ENCODE measurements at places on chromosomes 11 and 22.

- no peak for DNase-seq
These were observed 852.6 kb upstream of the RAG2 start for GRCh38 chr11:37450613-37451012.

- no peak for DNase-seq
These were observed 36.4 kb downstream of the ZNF215 start for GRCh38 chr11:6962673-6963072.

DNA sequence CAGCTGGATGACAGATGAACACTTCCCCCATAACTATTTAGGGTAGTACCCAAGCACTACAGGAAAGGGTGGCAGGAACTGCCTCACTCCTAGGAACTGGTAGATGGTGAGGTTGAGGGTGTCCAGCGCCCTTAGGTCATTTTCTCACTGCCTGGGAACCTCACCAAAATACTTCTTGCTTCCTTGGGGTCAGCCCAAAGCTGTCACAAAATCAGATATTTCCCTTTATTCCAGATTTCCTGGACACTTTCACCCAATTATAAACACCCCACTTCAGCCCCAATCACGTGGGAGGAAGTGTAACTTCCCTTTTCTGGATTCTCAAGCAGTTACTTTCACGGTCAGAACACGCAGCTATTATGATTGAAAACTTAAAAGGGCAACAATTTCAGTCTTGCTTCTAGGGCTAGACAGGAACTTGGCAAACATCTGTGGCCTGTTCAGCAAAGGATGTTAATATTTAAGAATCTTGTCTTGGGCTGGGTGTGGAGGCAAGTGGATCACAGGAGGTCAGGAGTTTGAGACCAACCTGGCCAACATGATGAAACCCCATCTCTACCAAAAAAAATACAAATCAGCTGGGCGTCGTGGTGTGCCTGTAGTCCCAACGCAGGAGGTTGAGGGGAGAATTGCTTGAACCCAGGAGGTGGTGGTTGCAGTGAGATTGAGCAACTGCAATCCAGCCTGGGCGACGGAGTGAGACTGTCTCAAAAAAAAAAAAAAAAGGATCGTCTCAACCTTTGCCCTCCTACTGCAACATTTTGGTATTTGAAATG is 4.0 kb downstream of the FTH1 start:
- no peak for DNase-seq

GRCh38 chr11:13220148-13220547 is 57.4 kb upstream of the BMAL1 start:
- DNase-seq, result no peak

DNA sequence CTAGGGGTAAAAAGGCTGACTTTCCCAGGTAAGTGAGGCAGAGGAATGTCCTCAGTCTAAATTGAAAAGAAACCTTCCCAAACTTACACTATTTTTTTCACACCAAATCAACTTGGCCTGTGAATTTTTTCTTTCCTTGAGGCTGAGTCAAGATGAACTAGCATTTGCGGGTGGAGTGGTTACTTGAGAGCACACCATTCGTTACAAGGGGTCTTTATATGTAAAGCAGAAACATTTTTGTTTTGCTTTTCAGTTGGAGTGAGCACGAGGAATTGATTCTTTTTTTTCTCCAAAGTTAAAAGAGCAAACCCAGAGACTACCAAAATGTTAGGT is 36.4 kb downstream of the MAML2 start:
- DNase-seq, result no peak

DNA sequence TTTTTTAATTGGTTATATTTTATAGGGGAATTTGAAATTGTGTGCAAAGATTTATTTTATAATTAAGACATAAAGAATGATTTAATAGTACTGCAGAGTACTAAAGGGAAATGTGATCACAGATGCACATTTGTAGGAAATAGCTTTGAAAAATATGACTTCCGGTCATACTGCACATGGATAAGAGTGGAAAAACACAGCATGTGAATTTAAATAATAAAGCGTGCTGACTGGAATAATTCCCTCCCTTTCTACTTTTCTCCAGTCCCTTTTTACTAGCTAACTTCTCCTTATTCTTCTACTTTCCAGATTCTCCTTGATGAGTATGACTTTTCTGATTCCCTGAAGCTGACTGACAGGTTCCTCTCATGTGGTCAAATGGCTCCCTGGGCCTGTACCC is 238.4 kb upstream of the CTSC start:
- DNase-seq, result no peak

DNA sequence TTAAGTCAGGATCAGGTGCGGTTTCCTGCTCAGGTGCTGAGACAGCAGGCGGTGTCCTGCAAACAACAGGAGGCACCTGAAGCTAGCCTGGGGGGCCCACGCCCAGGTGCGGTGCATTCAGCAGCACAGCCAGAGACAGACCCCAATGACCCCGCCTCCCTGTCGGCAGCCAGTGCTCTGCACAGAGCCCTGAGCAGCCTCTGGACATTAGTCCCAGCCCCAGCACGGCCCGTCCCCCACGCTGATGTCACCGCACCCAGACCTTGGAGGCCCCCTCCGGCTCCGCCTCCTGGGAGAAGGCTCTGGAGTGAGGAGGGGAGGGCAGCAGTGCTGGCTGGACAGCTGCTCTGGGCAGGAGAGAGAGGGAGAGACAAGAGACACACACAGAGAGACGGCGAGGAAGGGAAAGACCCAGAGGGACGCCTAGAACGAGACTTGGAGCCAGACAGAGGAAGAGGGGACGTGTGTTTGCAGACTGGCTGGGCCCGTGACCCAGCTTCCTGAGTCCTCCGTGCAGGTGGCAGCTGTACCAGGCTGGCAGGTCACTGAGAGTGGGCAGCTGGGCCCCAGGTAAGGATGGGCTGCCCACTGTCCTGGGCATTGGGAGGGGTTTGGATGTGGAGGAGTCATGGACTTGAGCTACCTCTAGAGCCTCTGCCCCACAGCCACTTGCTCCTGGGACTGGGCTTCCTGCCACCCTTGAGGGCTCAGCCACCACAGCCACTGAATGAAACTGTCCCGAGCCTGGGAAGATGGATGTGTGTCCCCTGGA is at the start of gene MYO7A:
MYO7A (plus strand) TSS at position 327 of the 772 bp plus-strand sequence. CDS start 2,389 bp downstream, outside the sequence.
- no peak for DNase-seq

DNA sequence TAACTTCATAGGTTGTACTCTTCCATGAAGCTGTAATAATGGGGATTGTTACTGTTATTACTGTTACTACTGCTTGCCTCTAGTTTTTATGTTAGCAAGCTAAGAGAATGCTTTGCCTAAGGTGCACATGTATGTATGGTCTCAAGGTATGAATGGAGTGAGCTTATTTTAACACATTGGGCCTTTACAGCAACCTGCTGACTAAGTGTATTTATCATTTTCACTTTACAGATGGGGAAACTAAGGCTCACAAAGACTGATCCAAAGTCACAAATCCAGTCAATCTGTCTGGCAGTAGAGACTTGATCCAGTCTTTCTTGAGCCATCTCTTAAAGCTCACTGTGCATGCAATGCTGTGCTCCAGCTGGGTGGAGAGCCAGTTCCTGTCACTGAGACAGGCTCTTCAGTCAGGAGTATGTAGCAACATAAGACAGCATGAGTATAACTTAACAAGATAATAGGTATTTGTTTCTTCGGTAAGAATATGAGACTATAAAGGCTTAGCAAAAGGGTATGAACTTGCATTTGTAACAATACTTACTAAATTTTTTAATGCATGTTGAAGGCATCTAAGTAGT is 66.5 kb downstream of the PPP2R1B start:
- DNase-seq, result no peak

GRCh38 chr11:73348838-73349237 is 27.4 kb upstream of the RELT start:
- DNase-seq, result no peak

- no peak for DNase-seq
These were observed 2.7 kb downstream of the RNH1 start for GRCh38 chr11:504053-504993.

DNA sequence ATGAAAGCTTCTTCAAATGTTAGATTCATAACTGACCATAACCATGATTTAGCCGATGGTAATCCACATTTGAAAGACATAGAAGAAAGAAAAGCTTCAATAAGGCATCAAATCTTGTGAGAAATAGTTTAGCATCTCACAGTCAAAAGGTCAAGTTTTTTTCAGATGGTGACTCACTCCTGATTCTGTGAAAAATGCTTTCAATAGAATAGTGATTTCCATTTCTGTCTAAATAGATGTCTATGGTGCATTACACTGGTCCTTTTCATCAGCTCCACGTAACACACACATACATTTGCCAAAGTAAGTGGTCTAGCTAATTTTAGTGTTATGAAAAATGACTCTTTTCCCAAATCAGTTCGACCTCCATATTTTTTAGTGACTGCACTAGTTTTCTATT is 139.2 kb downstream of the LRRC4C start:
- no peak for DNase-seq

DNA sequence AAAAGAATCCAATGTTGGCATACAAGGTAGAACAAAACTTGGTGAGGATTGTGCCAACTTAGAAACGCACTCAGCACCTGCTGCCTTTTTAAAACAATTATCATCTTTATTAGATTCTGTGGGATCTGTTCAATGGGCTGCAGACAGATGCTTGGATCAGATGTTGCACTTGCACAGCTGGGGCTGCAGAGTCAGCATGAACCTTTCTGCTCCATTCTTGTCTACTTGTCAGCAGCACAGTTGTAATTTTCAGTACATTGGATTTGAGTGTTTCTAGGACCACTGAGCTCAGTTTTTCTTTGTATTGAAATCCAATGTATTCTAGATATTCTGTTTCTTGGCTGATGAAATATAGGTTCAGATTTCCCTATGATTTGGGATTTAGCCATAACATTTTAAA is 164.5 kb downstream of the LUZP2 start:
- DNase-seq, result no peak

- no peak for DNase-seq
These were observed 33.9 kb upstream of the SOX10 start for GRCh38 chr22:38017939-38018885.

DNA sequence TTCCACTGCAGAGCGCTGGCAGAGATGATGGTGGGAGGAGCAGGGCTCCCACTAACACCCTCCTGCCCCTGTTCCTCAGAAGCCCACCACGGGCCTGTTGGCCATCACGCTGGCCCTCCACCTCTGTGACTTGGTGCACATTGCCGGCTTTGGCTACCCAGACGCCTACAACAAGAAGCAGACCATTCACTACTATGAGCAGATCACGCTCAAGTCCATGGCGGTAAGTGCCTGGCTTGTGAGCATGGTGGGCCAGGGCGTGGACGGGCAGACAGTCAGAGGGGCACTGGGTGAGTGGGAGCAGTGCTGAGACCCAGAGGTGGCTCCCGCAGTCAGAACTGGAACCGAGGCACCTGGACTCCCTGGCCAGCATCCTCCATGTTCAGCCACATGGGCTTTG is 57.9 kb downstream of the ST3GAL4 start:
- no peak for DNase-seq

GRCh38 chr11:1163911-1164735 is 6.4 kb downstream of the MUC5AC start:
- no peak for DNase-seq

DNA sequence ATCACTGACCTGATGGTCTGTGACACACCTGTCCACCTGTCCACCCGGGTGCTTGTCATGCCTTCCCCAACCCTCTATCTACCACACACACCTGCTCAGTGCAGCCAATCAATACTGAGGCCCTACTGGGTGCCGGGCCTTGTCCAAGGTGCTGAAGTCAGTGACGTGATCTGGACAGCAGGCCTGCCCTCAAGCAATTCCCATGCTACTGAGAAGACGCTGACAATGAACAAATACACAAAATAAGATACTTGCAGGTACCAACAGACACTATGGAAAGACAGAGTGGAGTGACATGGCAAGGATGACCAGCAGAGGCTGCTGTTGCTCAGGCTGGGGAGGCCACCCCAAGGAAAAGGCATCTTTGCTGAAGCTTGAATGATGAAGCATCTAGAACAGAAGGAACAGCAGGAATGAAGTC is 21.2 kb downstream of the PLAAT3 start:
- peak; percentile 29 for DNase-seq

GRCh38 chr11:10413268-10413667 is 41.8 kb upstream of the AMPD3 start:
- no peak for DNase-seq

DNA sequence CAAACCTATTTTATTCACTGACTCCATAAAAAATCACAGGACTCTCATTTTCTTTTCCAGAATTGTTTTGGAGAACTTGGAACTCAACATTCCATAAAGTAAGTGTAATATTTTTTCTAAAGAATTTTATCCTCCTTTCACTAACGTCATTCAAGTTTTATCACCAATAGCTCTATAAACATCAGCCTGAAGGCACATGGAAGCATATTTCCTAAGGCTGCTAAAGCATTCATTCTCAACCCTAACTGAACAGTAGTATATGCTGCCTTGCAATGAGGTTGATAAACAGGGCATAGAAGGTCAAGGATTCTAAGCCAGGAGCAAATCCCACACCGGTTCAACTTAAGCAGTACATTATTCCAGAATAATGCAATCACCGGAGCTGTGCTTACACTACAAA is 273.9 kb downstream of the RAB38 start:
- DNase-seq, result no peak

DNA sequence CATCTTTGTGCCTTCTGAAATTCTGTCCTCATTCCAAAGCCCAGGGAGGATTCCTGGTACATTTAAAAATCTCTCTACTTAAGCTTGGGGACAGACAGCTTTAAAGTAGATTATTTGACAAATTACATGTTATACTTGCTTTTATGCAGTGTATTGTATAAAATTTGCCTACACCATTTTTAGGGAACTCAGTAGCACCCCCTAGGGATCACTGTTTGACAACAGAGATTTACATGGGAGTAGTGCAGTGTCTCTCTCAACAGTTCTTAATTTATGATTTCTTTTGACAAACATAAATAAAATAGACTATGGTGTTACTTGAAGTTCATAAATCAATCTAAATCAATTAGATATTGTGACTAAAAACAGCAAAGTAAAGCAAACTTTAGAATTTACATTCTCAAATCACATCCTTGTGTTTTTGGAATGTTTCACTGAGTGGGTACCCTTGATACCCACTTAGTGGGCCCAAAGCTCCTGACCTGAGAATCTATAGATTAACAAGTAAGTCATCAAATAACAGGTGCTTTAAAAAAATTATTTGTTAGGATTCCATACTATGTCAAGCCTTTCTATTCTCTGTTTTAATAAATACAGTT is 428.8 kb downstream of the DYNC2H1 start:
- no peak for DNase-seq

Measured in NCI-H1694 treated with DMSO at 0.1 percent for 48 hours (cell line).